ENCODE measurements at places on chromosomes 6 and 20. TPM values are rescaled to one million over a fixed set of nuclear protein-coding genes. Genes with fewer than 3 reads are reported as not detected.

- no peak for DNase-seq
Observed at GRCh38 chr6:31874836-31875572, 3.8 kb downstream of the SLC44A4 start.

GRCh38 chr6:1590580-1590979 lies 19.1 kb upstream of the FOXC1 start:
- DNase-seq: no peak

GRCh38 chr20:7829776-7830175 lies 110.5 kb downstream of the HAO1 start:
- DNase-seq: no peak

- no peak for DNase-seq
Observed at GRCh38 chr20:44637522-44638372, 13.8 kb downstream of the ADA start.

DNA sequence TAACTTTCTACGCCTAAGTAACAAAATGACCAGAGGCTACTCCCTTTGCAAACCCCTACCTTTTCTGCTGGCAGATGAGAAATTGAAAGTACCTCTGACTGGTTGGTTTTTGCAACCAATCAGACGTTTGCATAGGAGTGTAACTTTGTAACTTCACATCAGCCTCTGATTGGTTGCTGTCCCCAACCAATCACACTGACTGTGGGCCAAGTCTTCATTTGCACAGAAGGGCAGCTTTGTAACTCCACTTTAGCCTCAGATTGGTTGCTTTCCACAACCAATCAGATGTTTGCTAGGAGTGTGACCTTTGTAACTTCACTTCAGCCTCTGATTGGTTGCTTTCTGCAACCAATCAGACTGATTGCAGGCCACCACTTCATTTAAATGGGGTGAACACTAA lies 89.1 kb downstream of the ME1 start:
- DNase-seq: no peak

GRCh38 chr6:73236144-73236750 lies 11.0 kb upstream of the KHDC1L start:
- no peak for DNase-seq

DNA sequence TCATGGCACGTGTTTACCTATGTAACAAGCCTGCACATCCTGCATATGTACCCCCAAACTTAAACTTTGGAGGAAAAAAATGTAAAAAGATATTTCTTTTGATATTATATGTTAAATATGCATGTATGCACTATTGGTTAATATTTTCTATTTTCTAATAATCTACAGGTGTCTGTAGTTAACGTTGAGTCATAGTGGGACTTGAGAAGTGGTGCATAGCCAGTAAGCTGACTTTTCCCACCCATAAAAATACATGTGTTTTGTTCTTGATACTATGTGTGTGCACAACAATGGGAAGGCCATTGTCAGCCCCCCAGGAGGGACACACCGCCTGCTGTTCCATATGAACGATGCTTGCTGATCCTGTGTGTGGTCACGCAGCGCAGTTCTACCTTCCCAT lies 49.1 kb downstream of the FAM120B start:
- no peak for DNase-seq

DNA sequence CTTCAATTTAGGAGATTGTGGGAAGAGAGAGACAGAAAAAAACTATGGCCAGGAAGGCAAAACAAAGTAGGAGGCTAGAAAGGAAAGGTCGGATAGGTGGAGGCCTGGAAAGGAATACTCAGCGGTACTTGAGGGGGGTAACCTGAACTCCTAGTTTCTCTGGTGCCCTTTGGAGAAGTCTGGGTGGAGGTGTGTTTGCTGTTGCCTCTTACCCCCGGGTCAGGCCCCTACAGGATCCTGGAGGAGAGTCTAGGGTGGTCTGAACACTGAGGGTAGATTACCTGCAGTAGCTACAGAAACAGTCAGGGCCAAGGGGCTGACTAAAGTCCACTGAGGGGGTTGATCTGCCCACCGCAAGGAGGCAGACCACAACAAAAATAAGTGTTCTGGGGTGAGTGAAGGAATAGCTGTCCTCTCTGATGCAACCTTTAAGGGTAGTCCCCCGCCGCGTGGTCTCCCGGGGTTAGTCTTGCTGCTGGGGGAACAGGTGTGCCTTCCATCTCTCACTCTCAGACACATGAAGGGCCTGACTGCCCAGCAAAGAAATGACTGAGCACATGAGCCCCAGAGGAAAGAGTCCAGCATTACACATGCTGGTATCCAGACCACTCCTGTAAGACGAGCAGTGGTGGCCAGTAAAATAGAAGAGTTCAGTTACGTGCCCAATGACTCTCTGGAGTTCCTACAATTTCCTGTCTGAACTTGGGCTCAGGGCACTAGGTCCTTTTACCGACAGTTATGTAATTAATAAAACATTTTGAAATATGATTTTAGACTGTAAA lies 59.5 kb downstream of the MTHFD1L start:
- DNase-seq: no peak

GRCh38 chr20:20489054-20489453 lies 121.2 kb downstream of the INSM1 start:
- DNase-seq: no peak

DNA sequence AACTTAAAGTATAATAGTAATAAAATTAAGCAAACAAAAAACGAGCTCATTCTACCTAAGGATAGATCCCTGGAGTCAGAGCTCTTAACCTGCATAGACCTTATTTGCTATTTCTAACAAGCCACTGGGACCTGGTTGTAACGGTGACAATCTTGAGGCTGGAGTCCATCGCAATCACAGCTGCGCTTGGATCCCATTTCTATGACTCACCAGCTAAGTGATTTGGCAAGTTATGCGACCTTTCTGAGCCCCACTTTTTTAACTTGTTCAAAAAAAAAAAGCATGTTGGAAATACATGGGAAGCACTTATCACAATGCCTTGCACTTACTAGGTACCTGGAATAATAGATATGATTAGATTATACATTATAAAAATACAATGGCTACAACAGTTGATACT lies 389.5 kb upstream of the CDH4 start:
- DNase-seq: no peak

Gene SAPCD1
- polyA plus RNA-seq: 5.2 TPM

Gene MOCS1
- polyA plus RNA-seq: 14.5 TPM

Gene DNAH8
- polyA plus RNA-seq: 0.25 TPM

Gene OR11A1
- not detected for polyA plus RNA-seq

Gene CGA
- 1.0 TPM for polyA plus RNA-seq

Gene OPRM1
- polyA plus RNA-seq: 0.04 TPM

Gene MROH8
- 6.9 TPM for polyA plus RNA-seq

Gene SLC17A9
- polyA plus RNA-seq: 1.3 TPM

Gene NR2E1
- not detected for polyA plus RNA-seq

Gene SLC22A7
- polyA plus RNA-seq: 0.77 TPM
